Articular chondrocyte of knee joint (primary cell): ENCODE measurements at places on chromosomes 3 and 15. TPM values are rescaled to one million over a fixed set of nuclear protein-coding genes. Genes with fewer than 3 reads are reported as not detected.

DNAH12 gene
- 0.13 and 0.43 TPM in 2 replicates for total RNA-seq

GRM2 gene
- total RNA-seq: under 0.01 and 0.13 TPM in 2 replicates

TERB2 gene
- not detected in 2 replicates for total RNA-seq

GPX1 gene
- total RNA-seq: 181 and 215 TPM in 2 replicates

ROPN1 gene
- total RNA-seq: 0.22 TPM in 1 of 2 replicates, not detected in the other

COX17 gene
- total RNA-seq: 7.4 and 9.0 TPM in 2 replicates

CIB2 gene
- total RNA-seq: 3.8 and 4.1 TPM in 2 replicates

ACKR2 gene
- total RNA-seq: 0.13 and 0.32 TPM in 2 replicates

SLC27A2 gene
- total RNA-seq: under 0.01 and 0.11 TPM in 2 replicates

CRYBG3 gene
- total RNA-seq: 28.1 and 31.5 TPM in 2 replicates

UROC1 gene
- total RNA-seq: not detected in 2 replicates

DNASE1L3 gene
- 0.13 and 0.43 TPM in 2 replicates for total RNA-seq

CCR1 gene
- total RNA-seq: 0.65 and 1.3 TPM in 2 replicates

SLC15A2 gene
- 0.13 and 0.97 TPM in 2 replicates for total RNA-seq

APBA2 gene
- 2.2 and 2.6 TPM in 2 replicates for total RNA-seq

GOLGA6L7 gene
- not detected in 2 replicates for total RNA-seq

FGF7 gene
- total RNA-seq: 180 and 233 TPM in 2 replicates

IMPG2 gene
- total RNA-seq: 0.39 and 0.54 TPM in 2 replicates

CCK gene
- total RNA-seq: 0.13 TPM in 1 of 2 replicates, not detected in the other

HESX1 gene
- 0.52 and 0.65 TPM in 2 replicates for total RNA-seq

THBS1 gene
- total RNA-seq: 652 and 1,464 TPM in 2 replicates

TMCO5A gene
- total RNA-seq: not detected in 2 replicates

HGD gene
- 0.13 and 0.22 TPM in 2 replicates for total RNA-seq

DOCK3 gene
- total RNA-seq: 0.26 and 0.32 TPM in 2 replicates

CNTN4 gene
- not detected in 2 replicates for total RNA-seq

IRAK2 gene
- total RNA-seq: 3.7 and 7.9 TPM in 2 replicates

IL20RB gene
- 0.65 and 0.91 TPM in 2 replicates for total RNA-seq

SYNM gene
- 24.5 and 31.5 TPM in 2 replicates for total RNA-seq

P2RY1 gene
- total RNA-seq: not detected in 2 replicates

REC114 gene
- total RNA-seq: not detected in 2 replicates

RBPMS2 gene
- total RNA-seq: 0.97 and 2.1 TPM in 2 replicates

ACP3 gene
- total RNA-seq: not detected in 2 replicates

APOD gene
- 0.91 and 2.8 TPM in 2 replicates for total RNA-seq

IQCH gene
- 4.2 and 7.3 TPM in 2 replicates for total RNA-seq

GORASP1 gene
- total RNA-seq: 33.3 and 35.4 TPM in 2 replicates

TM6SF1 gene
- total RNA-seq: 0.11 TPM in 1 of 2 replicates, not detected in the other

EPB42 gene
- not detected in 2 replicates for total RNA-seq

FBXL2 gene
- 19.5 and 22.4 TPM in 2 replicates for total RNA-seq

CLRN1 gene
- not detected in 2 replicates for total RNA-seq

CHRM5 gene
- not detected in 2 replicates for total RNA-seq
